Epithelial cell of proximal tubule (primary cell): ENCODE measurements at places on chromosomes 1 and 21. TPM values are rescaled to one million over a fixed set of nuclear protein-coding genes. Genes with fewer than 3 reads are reported as not detected.

DNA sequence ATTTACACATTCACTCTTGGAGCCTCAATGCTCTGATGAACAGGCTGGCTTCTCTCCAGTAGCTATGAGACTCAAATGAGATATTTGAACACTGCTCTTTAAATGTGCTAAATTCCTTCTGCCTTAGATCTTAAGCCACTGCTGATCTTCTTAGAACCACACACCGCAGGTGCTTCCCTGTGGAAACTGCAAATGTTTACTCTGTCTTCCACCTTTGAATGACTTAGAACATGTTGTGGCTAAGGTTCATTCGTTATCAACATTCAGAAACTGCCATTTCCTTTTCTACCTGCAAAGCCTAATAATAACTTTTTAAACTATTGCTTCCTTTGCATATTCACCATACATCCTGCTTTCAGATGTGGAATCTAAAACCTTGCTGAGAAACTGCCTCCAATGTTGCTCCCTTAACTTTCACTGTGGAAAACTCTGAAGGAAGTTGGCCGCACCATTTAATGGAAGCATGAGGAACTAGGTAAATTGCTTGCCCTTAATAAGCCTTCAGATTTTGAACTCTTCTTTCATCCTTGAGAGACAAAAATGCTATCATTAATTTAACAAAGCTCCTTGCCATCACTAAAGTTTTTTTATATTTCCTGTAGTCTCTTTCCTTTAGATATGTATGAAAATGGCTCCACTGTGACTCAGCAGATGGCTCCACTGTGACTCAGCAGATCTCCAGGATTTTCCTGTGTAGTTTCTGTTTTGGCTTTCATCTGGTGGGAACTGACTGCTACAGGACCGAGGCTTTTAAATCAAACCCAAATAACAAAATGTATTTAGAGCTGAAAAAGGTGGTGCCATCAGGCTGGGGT, 143.8 kb downstream of the TNFSF18 start:
- peak; percentile 99 for DNase-seq

- no peak for DNase-seq
Measured at GRCh38 chr1:152836870-152837269, 5.8 kb upstream of the LCE6A start.

- DNase-seq, result no peak
Measured at GRCh38 chr1:193677874-193678273, 491.5 kb upstream of the B3GALT2 start.

GRCh38 chr1:100627054-100627716, 89.2 kb downstream of the GPR88 start:
- DNase-seq, result no peak

DNA sequence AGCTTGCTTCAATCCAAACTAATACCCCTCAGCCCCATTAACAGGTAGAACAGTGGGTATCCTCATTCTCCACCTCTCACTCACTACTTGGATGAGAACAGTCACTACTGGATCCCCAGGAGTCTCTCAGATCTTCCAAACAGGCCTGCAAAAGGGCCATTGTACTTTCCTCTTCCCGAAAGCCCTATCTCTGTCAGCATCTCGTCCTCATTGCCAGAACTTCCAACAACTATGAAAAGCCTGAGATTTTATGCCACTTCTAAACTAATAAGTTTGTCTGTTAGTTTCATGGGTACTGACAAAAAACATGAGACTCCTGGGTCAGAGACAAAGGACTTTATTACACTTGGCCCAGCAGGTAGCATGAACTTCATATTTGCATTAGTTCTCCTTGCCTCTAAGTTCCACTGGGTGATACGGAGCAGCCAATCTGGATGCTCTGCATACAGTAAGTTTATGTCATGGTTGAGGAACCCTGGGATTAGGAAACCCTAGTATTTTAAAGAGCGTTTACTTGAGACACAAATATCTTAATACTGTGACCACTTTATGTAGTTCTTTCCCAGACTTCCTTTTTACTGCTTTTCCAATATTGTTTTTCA, 38.1 kb downstream of the VANGL2 start:
- DNase-seq, result no peak

The HP1BP3 gene
- 120 and 142 TPM in 2 replicates for total RNA-seq

The KRTAP19-3 gene
- not detected in 2 replicates for total RNA-seq

The SLAMF9 gene
- total RNA-seq, result not detected in 2 replicates

The OPTC gene
- not detected in 2 replicates for total RNA-seq

The TFF2 gene
- not detected in 2 replicates for total RNA-seq

The TAS1R1 gene
- total RNA-seq, result not detected in 2 replicates
